ENCODE measurements at places on chromosomes 7 and 10. TPM values are rescaled to one million over a fixed set of nuclear protein-coding genes. Genes with fewer than 3 reads are reported as not detected.

The TAS2R5 gene
- total RNA-seq, result 0.11 TPM

The ODAD2 gene
- 0.76 TPM for total RNA-seq

The SDK1 gene
- total RNA-seq, result 0.76 TPM

The IDI2 gene
- total RNA-seq, result not detected

The CCL24 gene
- not detected for total RNA-seq

The TMEM120A gene
- total RNA-seq, result 52.0 TPM

The AOC1 gene
- not detected for total RNA-seq

The TEX36 gene
- not detected for total RNA-seq

All from dermis lymphatic vessel endothelial cell (primary cell).